ENCODE measurements at places on chromosomes 16 and 17.

GRCh38 chr16:30046588-30046987 lies 15.5 kb upstream of the TLCD3B start:
- DNase-seq, result no peak

GRCh38 chr17:6591599-6592158 lies 35.3 kb upstream of the PITPNM3 start:
- DNase-seq, result no peak

DNA sequence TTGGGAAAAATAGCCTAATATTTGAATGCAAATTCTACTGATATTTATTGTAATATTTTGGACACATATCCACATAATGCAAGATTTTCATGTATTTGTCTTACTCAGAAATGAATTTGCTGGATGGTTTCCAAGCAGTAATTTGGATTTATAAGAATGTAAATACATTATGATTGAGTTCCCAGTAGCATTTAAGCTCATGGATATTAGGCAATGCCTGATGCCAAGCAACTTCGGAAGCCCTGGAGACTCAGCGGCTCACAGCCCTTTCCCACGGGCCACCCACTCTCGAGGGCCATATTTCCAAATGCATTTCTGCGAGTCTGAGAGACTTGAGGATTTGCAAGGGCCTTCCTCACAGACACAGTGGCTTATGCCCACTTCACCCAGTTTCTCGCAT lies 62.1 kb upstream of the MYOCD start:
- no peak for DNase-seq

DNA sequence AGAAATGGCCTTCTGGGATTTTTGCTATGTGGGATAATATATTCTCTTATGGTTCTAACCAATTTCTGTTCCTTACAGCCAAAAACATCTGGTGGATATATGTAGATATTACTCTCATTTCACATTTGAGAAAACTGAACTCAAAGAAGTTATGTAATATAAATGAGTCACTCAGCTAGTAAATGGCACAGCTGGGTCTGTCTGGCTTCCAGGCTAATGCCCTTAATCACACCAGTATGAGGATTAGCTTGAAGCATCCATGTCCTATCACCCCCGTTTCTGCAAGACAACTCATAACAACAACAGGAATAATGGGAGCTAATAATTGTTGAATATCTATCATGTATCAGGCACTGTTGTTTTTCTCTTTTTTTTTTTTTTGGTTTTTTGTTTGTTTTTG lies 34.4 kb upstream of the USP7 start:
- no peak for DNase-seq

- DNase-seq, result no peak
These were observed 15.9 kb downstream of the NR1D1 start for GRCh38 chr17:40084477-40084876.

DNA sequence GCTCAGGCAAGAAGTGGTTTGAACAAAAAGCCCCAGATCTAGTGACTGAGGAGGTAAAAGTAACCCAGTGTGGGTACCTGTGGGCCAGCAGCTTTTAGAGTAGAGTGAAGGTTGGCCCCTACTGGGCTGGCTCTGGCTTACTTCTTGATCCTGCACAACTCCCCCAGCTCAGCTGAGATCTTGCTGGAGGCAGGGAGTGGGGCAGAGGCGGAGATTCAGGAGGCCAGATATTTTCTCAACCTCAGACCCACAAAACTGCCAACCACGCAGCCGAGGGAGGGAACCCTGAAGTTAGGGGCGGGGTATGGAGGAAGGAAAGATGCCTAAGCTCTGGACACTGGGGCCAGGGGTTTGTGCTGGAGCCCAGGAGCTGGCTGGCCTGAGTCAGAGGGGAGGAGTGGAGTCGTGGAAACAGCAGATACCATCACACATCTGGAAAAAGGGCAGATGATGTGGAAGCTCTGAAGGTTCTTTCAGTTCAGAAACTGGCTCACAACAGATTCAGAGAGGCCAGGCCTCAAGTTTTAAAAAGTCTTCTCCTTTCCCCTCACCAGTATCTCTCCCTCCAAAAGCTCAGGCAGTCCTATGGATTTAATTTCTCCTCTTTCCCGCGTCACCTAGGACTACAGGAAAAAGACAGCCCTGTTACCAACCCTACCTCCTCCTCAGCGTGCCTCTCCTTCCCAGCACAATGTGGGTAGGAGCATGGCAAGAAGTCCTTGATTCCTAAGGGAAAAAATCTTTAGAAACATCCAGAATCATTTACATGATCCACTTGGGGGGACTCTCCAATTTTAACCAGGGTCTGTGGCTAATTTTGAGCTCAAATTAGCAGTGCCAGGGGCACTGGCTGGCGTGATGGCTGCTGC lies 48.1 kb downstream of the MYO18A start:
- no peak for DNase-seq

GRCh38 chr16:48590476-48590875 lies 19.5 kb downstream of the N4BP1 start:
- no peak for DNase-seq

DNA sequence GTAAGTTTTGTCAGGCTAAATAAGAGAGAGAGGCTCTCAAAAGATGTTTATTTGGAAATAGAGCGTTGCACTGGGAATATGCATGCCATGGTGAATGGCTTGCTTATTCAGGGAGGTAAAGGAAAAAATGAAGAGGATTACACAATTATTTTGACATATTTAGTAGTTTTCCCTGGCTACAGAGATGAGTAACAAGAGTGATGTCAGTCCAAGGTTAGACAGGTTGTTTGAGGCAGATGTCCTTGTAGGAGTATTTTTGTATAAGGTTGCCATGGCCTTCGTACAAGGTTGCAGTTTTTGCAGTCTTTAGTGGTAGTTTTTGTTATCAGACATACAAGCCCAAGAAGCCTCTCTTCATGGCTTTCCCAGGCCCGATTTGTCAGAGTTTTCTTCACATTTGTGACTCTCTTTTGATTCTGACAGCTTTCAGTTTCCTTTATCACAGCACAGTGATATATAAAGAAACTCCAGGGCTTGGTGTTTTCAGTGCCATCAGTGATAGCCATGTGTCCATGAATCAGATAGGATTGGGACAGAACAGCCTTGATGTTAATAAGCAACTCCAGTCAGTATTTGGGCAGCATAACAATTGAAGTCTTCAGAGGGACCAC lies 18.7 kb upstream of the LGALS9 start:
- no peak for DNase-seq

Measured in NCI-H1417 treated with DMSO at 0.1 percent for 48 hours (cell line).